ENCODE measurements at places on chromosomes 1 and 21.

DNA sequence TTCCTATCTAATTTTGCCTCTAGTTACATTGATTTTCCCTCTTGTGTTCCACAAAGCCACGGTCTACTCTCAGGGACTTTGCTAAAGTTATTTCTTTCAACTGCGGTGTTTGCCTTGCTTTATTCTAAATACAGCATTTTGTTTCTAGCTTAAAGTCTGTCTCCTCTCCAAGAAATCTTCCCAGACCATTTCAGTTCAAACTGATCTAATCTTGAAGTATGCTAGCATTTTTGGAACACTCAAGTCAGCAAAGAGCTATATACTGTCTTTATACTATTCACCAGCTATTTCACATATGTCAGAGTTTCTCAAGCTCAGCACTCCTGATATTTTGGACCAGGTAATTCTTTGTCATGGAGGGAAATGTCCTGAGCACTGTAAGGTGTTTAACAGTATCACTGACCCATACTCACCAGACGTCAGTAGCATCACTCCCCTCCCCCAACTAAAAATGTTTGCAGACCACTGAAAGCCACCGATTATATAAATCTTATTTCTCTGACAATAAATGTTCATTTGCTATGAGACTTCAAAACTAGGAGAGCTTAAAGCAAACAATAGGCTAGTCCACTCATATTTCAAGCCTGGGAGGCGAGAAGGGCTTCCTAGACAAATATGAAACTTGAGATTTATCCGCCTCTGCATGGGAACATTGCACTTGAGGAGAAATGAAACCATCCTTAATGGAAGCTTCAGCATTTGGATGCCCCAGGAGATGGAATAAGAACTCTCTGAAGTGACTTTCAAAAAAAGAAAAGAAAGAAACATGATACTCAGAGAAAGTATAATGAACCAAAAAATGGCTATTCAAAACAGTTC lies 81.1 kb downstream of the KIAA0319L start:
- no peak for DNase-seq

- DNase-seq = no peak
Observed at GRCh38 chr1:41329662-41330587, 31.3 kb upstream of the FOXO6 start.

- no peak for DNase-seq
Observed at GRCh38 chr1:182568647-182569284, 20.3 kb downstream of the RNASEL start.

- no peak for DNase-seq
Observed at GRCh38 chr1:242535986-242536385, 11.5 kb upstream of the PLD5 start.

DNA sequence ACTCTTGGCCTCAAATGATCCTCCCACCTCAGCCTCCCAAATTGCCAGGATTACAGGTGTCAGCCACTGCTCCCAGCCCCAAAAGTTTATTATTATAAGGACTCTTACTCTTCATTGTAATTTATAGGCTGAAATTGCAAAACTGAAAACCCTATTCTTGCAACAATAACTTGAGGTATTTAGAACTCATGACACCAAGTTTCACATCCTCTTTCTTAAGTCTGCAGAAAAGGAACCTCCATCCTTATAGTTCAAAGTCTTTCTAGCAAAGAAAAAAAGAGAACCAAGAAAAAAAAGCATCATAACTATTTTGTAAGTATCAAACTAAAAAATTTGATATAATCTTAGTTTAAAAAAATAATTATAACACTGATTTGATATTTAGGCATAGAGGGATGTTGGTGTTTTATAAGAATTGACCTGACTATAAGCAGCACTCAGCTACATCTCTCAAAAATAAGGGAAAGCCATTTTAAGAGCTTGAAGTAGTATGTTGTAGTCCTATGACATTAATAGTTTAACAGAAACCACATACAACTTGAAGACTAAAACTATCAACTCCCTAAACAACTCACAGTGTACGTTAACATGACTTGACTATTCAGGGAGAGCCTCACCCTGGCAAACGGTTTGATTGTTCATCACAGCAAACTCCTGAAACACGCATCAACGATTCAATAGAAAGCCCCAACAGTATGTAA lies 122.4 kb downstream of the AKT3 start:
- no peak for DNase-seq

- no peak for DNase-seq
Observed at GRCh38 chr1:218368686-218369085, 23.6 kb downstream of the TGFB2 start.

DNA sequence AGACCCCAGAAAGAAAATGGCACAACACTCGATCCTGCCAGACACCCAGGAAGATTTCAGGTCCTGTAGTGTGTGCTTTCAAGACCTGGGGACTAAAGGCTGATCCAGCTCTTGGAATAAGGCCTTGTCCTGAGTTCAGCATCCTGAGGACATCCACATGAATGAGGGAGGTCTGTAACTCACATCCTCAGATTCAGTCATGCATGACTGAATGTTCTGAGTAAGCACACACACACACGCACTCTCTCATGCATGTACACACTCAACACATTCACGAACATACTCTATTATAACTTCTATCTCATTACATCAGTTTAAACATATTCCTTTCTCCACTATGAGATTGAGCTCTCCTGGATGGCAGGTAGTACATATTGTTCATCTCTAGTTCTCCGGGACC lies 273.4 kb upstream of the BEND5 start:
- no peak for DNase-seq

DNA sequence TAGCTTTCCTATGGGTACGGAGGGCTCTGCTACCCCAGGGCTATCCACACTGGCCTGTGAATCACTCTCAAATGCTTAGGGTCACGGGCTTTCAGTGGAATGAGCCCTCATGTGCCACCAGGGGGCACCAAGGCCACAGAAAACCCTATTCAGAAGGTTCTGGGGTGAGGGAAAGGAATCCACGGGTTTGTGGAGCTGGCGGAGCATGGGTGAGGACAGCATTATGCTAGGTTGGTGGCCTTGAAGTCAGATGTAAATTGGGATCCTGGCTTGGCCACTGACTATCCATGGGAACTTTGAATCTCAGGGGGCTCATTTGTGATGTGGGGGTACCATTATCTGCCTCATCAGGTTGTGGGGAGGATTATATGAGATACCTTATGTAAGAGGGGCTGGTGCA lies 5.1 kb upstream of the LAMTOR5 start:
- DNase-seq = peak; percentile 70

GRCh38 chr21:42465008-42465802 lies 30.8 kb downstream of the RSPH1 start:
- DNase-seq = no peak

DNA sequence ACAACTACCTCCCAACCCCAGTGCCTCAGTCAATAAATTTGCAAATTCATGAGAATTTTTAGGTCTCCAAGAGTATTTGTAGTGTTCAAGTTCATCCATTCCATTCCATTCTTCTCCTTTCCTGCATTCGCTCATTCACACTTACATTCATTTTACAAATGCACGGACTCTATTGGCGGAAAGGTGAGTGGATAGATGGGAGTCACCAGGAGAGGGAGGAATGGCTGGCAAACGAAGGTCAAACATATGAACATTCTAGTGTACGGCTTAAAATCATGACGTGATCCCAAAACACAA lies 2.5 kb downstream of the LORICRIN start:
- no peak for DNase-seq

GRCh38 chr1:216186816-216187215 lies 236.4 kb downstream of the USH2A start:
- DNase-seq = no peak

DNA sequence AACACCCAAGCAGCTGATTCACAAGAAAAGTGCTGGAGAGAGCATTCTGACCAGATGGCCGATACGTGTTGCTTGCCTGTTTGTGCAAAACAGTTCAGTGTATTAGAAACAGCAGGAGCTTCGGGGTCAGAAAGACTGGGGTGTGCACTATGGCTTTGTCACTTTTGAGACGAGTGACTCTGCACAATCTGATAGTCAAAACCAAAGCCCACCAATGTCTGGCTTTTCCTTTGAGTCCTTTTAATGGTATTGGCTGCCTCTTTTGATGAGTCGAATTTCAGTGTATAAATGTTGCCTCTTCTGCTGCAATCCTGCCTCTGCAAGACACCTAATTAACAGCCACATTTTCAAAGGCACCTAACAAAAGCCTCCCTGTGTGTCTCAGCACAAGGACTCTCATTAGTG lies 444.6 kb downstream of the AJAP1 start:
- DNase-seq = no peak

- no peak for DNase-seq
Observed at GRCh38 chr1:228077565-228078330, 4.8 kb upstream of the ARF1 start.

- DNase-seq = no peak
Observed at GRCh38 chr1:19361611-19362147, 49.6 kb downstream of the SLC66A1 start.

DNA sequence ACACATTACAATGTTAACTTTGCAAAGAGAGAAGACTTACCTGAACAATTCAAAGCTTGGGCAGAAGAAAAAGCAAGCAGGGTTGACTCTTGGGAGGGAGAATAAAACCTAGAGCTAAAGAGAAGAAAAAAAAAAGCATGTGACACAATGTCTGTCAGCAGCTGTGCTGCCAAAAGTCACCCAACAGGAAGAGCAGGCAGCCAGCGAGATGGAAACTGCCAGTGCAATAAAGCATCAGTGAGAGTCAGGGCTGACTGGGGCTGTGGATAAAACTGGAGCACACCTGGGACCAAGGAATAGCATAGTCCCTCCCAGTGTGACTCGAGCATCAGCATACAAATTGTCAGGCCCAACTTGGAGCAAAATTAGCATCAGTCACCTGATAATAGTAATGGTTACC lies 65.0 kb upstream of the SLC22A15 start:
- no peak for DNase-seq

DNA sequence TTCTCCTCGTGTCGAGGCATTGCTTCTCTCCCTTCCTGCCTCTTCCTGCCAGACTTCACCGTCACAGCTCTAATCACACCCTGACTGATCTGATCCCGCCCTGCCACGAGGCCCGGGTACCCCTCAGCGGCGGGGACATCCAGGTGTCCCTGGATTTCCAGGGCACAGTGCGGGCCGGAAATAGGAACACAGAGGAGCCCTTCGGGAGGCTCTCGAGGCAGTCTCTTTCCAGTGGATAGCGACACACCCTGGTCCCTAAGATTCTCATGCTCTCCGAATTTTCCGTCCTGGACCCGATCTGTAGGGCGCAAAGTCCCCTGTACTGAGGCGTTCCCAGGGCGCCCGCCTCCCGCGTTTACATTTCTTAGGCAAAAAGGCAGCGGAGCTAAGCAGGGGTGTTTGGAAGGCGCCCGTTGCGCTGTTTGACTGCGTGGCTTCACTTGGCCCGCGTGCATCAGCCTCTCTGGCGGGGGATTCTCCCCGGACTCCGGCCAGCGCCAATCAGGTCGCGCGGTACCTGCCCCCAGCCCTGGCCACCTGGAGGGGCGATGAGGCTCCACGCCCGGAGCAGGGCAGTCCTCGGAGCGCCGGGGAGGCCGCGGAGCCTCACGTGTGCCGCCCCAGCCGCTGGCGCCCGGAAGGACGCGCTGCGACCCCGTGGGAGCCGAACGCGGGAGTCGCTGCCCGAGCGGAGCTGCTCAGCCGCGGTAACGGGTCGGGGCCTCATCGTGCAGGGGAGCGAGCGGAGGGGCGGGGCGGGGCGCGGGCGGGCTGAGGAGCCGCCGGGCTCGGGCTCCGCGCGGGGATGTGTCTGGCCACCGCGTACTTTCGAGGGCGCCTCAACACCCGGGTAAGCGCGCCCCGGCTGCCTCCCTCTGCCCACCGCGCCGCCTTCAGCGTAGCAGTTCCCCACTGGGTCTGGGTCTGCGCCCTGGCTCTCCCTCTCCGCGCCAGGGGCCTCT lies at the start of gene FAM163A:
Gene FAM163A, plus strand, starts transcription at position 575 of the 962 bp plus-strand sequence. CDS start 69,807 bp downstream, outside the sequence.
- no peak for DNase-seq

DNA sequence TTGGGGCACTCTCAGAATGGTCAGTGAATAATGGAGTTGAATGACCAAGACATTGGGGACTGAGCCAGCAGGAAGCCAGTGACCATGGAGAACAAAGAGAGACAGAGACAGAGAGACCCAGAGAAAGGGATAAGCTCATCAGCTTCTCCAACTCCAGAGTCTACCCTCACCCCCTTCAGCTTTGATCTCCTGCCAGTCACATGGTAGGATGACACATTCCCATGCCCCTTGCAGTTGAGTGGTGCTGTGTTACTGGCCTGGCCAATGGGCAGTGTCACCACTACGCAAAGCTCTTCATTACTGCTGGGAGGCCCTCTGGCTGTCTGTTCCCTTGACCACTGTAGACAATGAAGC lies 643.5 kb downstream of the AJAP1 start:
- DNase-seq = peak; percentile 58

GRCh38 chr21:43597540-43598250 lies 61.6 kb downstream of the HSF2BP start:
- DNase-seq = no peak

- no peak for DNase-seq
Observed at GRCh38 chr1:222054416-222054815, 312.5 kb upstream of the DUSP10 start.

DNA sequence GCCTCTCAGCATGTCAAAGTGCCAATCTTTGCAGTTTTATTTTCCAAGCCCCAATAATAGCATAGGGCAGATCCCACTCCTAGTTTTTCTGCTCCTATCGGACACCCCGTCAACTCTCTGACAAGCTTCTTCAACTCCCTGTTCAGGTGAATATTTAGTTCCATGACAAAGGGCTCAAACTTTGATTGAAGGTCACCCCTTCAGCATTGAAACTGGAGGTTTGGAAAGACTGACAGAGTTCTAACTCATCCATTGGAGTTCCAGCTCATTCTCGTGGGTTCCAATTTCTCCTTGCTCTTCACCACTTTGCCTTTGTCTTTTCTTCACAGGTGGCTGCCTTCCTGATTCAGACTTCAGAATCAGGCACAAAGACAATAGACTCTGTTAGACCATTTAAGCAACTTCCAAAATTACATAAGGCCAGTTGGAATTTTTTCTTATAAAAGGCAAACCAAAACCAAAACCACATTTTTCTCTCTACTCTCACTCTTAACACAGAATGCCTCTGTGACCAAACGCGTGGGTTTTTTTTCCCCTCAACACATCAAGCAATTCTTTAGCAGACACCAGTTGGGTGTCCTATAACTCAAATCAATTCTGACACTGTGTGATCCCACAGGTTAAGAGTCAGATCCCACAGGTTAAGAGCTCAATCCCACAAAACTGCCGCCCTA lies 169.3 kb upstream of the USP25 start:
- no peak for DNase-seq

GRCh38 chr1:32100807-32101708 lies 6.8 kb upstream of the KPNA6 start:
- DNase-seq = no peak

DNA sequence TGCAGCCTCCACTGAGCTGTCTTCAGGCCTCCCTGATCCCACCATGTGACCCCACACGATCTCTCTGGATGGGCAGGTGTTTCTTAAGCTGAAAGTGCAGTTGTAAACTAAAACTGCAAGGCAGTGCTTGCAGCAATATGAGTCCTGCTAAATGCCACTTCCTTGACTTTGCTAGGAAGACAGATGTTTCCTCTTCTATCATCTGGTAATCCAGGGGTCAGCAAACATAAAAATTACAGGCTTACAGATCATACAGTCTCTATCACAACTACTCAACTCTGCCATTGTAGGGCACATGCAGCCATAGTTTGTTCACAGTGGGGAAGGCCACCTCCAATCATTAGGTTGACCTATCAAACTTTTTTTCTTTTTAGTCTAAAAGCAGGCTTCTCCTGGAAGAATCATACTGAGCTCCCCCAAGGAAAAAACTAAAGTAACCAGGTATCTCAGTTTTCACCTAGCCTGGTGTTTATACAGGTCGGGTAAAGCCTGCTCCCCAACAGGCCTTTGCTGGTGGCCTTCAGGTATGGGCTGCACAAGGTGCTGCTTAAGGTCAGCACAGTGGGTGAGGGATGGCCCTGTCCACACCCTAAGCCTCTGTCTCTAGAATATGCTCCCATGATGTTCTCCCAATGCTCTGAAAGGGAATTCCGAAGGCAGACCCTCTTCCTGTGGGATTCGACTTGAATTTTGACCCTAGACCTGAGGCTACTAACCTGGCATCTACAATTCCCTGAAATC lies 10.8 kb downstream of the ABCA4 start:
- no peak for DNase-seq

Data from hippocampal formation (tissue), 2 donors.